Naive B cell (primary cell): ENCODE measurements at places on chromosomes 4 and X. TPM values are rescaled to one million over a fixed set of nuclear protein-coding genes. Genes with fewer than 3 reads are reported as not detected.
A peak's percentile ranks its signal among the peaks of the same experiment; 100 is the strongest.

GRCh38 chr4:57071326-57071725, 38.9 kb downstream of the IGFBP7 start:
- no peak for DNase-seq

GRCh38 chrX:122501652-122502051, 682.4 kb upstream of the GRIA3 start:
- DNase-seq: no peak

DNA sequence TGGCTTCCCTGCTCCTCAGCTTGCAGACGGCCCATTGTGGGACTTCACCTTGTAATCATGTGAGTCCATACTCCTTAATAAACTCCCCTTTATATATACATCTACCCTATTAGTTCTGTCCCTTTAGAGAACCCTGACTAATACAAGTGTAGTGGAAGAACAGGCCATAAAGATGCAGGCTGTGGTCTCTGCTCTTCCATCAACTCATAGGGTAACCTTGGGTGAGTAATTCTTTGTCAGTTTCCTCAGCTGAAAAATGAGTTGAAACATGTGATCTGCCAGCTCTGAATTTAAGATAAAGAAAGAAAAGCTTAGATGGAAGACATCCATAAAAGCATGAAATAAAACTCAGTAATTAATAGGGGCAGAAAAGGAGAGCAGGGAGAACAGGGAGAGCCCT, 103.6 kb downstream of the ENOX2 start:
- DNase-seq: no peak

- DNase-seq: peak; percentile 48
Measured at GRCh38 chrX:130110379-130111219, at the start of gene ELF4. TSS of gene ELF4 (minus strand) at chrX:130110497. CDS start at chrX:130081330, 29,167 bp downstream.

DNA sequence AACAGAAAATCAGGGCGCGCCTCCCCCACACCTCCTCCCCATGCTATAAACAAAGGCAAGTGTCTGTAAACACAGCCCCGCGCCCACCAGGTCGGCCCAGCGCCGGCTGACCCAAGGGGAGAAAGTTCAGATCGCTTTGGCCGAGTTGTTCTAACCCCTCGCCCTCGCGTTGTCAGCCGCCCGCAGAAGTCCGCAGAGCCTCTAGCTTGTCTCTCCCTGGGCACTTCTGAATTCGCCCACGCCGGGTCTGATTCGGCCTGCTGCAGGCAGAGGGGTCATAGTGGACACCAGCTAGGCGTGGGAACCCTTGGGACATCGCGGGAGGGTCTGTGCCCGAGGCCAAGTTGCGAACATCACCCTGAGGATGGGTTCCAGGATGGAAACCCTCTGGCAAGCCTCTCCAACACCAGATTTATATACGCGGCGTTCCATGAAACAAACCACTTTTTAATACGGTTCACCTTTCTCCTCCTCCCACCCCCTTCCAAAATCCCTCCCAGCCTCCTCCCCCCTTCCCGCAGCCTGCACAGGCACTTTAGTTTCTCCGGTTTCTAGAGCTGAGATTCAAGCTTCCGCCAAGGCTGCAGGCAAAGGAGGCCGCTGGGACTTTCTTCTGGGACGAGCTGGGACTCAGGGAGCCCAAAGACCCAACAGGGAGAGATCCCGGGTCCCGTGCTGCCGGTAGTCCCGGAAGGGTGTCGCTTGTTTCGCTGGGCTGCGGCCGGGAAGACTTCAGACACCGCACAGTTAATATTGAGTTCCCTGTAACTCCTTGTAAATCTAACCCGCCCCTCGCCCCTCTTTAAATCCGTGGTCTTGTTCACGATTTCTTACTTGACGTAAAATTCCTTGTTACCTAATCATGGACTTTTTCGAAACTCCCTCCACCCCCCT, 4.7 kb downstream of the HAND2 start:
- DNase-seq: no peak

DNA sequence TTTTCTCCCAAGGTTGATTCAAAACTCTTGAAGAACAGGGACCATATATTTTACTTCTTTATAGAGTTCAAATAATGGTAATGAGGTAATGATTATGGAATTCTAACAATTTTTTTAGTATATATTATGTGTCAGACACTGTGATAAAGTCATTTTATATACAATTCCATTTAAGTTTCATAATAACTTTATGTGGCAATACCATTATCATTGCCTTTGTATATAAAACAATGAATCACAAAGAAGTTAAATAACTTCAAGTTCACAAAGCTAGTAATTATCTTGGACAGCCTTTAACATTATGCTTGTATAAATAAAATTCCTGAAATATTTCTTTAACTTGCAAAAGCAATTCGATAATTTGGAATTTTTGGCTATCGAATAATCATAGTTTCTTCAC, 20.6 kb downstream of the MAGEC1 start:
- no peak for DNase-seq

GRCh38 chrX:545452-545885, 85.1 kb upstream of the SHOX start:
- no peak for DNase-seq

DNA sequence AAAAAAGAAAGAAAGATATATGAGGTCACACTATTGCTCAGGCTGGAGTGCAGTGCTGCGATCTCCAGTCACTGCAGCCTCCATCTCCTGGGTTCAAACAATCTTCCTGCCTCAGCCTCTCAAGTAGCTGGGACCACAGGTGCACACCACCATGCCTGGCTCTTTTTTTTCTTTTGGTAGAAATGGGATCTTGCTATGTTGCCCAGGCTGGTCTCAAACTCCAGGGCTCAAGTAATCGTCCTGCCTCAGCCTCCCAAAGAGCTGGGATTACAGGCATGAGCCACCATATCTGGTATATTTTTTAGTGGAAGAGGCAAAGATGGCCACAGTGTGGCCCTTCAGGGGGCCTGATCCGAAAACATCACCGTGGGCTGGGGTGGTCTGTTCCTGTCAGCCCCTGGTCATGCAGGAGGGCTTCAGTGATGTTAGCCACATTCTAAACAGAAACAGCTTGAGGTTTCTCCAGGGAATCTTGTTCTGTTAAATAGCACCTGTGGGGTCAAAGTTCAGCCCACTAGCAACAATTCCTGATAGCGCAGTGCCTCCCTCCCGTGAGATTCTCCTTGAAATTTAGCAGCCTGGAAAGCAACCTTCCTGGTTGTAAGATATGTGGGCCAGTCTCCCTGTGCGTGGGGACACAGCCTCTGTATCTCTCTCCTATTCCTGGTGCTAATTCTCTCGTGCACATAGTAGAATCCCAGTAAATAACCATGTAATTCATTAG, 7.3 kb upstream of the DHRSX start:
- DNase-seq: no peak

- no peak for DNase-seq
Measured at GRCh38 chr4:163109967-163110366, 56.7 kb downstream of the NAF1 start.

DNA sequence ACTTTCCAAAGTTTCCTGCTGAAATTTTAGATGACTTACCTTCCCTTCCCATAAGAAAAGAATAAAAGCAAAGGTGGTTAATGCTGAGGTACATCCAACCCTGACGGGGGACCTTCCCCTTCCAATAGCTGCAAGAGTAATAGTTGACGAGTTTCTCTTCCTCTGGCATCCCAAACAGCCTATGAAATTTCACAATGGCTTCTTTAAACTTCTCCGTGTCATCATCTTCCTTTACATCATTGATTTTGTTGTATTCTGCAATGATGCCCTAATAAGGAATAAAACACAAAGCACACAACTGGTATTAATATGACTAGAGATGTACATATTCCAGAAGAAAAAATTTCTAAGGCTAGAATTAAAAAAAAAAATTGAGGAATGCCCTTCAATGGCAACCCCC, 76.6 kb downstream of the TBC1D9 start:
- DNase-seq: no peak

- no peak for DNase-seq
Measured at GRCh38 chrX:3262901-3263300, 83.6 kb downstream of the MXRA5 start.

DNA sequence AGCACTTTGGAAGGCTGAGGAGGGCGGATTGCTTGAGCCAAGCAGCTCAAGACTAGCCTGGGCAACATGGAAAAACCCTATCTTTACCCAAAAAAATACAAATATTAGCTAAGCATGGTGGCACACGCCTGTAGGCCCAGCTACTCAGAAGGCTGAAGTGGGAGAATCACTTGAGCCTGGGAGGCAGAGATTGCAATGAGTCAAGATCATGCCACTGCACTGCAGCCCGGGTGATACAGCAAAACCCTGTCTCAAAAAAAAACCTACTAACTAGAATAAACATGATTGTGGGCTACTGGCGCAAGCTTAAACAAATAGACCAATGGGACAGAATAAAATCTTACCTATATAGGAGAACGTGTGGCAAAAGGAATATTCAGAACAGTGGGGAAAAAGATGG, 7.3 kb downstream of the CDKL2 start:
- DNase-seq: no peak

- no peak for DNase-seq
Measured at GRCh38 chrX:2498781-2499302, 1.9 kb downstream of the DHRSX start.

GRCh38 chrX:110086916-110087484, 84.1 kb downstream of the TMEM164 start:
- no peak for DNase-seq

GRCh38 chr4:150855981-150856510, 159.0 kb downstream of the LRBA start:
- DNase-seq: no peak

GRCh38 chrX:150897421-150898320, 797 bp downstream of the CD99L2 start:
- DNase-seq: peak; percentile 10

DNA sequence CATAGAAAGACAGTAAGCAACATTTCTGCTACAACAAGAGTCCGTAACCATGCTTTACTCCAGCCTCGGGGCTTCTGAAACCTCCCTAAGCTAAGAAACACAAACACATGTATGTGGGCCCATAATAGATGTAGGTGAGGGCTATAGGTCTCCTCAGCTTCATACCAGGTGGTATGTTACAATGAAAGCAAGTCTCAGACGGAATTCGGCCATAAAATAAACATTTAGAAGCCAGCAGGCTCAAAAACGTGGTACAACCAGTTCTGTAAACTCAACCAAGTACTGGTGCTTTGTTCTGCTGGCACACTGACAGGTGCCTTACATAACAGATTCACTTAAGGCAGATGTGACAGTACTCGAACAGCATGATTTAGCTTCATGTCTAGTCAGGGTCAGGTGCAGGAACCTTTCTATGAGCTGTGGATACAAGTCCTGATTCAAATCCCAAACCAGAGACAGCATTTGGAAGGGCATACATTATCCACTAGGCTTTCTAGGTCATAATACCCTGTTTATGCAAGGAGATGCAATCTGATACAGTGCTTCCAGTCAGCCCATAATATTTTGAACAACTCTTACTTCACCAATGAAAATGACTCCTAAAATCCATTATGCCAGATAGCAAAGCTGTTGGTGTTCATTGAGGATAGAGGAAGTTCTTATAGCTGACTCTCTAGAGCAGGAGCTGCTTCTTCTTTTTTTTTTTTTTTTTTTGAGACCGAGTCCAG, 113.8 kb upstream of the ENPP6 start:
- peak; percentile 62 for DNase-seq

DNA sequence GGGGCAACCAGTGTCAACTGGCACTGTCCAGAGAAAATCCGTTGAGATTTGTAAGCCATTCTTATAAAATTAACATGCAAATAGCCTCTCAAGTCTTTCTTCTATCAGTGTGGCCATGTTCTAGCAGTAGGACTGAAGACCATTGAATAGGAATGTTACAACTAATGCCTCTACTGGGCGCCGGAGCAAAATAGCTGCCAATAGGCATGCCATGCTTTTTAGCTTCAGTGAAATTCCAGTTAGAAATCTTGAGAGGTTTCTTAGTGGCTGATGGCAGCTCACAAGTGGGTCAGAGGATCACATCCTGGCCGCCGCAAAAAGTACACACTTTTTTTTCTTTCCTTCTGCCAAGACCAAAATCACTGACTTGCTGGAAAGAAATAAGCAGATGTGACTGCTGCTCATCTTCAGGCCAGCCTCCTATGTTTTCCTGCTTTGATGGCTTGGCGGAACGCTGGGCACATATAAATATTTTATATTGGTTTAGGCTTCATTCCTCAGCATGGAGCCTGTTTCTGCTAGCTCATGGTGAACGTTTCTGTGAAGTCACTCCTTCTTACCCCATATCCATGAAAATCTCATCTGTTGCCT, 293.1 kb downstream of the TENM3 start:
- DNase-seq: no peak

DNA sequence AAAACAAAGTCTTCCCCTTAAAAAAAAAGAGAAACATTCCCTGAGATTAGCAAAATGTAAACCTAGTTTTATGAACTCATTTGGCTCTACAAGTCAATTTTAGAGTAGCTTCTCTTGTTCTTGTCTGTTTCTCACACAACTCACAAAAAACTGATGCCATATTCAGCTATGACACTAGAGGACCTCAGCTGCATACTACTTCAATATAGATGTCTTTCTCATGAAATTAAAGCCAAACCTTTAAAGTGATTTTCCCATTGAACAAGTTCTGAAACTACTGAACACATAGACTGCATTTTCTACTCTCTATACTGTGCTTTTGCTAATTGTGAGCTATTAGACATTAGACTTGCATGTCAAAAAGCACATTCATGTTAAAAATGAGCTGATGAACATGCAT, 49.8 kb downstream of the TBCK start:
- no peak for DNase-seq

DNA sequence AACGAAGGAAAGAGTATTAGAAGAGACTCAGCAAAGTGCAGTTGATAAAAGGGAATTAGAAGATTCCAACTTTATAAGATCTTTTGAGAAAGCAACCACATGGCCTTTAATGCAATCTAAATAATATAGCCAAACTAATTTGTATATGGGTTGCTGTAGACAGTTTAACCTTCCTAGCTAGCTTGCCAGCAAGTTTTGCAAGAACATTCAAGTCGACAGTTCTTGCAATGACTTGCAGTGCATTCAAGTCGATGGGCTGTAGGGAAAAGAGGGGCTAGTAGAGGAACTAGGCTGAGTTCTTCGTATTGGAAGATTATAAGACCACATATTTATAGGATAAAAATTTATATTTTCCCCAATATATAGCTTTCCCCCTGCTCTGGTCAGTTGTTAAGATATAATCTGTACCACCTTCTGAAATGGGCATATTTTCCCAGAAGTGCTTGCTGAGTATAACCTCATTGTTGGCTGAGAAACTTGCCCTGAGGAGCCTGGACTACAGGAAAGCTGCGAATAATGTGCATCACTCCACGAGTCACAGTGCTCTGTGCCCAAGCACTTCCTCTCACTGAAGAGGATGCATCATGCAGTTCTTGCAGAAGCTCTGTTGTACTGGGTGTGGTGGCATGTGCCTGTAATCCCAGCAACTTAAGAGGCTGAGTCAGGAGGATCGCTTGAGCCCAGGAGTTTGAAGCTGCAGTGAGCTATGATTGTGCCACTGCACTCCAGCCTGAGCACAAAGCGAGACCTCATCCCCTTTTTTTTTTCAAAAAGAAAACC, 56.7 kb downstream of the DOCK11 start:
- no peak for DNase-seq

The FANCB gene
- polyA plus RNA-seq: 13.8 TPM

The COX7B2 gene
- not detected for polyA plus RNA-seq

The RTL3 gene
- polyA plus RNA-seq: not detected

The NHS gene
- not detected for polyA plus RNA-seq

The BCORL1 gene
- polyA plus RNA-seq: 0.31 TPM

The ENPP6 gene
- polyA plus RNA-seq: not detected

The SHROOM4 gene
- not detected for polyA plus RNA-seq

The MPC1L gene
- polyA plus RNA-seq: not detected
